ENCODE measurements at places on chromosomes 2 and 18.

GRCh38 chr2:167420211-167420610, 531.9 kb downstream of the XIRP2 start:
- no peak for DNase-seq

DNA sequence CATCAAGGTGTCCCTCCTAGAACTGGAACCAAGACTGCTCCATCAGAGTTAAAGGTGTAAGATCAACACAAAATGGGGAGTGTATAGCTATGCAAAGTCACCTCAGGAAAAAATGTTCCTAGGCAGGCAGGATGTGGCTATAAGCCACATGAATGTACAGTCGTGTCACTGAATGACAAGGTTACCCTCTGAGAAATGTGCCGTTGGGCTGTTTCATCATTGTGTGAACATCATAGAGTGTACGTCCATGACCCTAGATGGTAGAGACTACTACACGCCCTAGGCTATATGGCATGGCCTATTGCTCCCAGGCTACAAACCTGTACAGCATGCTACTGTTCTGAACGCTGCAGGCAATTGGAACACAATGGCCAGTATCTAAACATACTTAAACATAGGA, 24.5 kb downstream of the TYMS start:
- DNase-seq, result no peak

DNA sequence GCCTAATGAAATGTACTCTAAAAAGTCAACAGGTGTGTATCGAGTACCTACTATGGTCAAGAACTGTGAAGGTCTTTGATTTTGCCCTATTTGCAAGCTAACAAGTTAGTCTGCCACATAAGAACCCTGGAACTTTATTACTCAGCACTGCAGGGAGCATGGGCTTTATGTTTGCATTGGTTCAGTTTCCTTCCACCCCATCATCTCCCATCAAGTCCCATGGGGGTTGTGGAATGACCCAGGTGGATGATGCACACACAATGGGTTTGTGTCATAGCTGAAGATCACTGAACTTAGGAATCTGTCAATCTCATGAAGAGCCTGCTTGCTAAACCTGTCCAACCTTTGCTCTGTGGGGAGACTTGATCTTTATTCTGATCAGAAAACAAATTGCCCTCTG, 265.5 kb downstream of the RPRM start:
- DNase-seq, result no peak

DNA sequence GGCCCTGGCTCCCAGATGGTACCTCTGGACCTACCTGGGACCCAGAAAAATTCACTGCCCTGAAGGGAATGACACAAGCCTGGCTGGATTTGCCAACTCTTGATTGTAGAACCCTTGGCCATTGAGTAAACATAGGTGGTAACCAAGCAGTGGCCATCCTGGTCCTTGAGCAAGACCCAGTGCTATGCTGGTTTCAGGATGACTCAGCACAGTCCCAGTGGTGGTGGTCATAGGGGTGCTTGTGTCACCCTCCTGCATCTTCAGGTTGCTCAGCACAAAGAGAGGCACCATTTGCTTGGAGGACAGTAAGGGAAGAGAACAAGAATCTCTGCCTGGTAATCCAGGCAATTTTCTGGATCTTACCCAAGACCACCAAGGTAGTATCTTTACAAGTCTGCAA, 52.9 kb downstream of the UPP2 start:
- DNase-seq, result no peak

DNA sequence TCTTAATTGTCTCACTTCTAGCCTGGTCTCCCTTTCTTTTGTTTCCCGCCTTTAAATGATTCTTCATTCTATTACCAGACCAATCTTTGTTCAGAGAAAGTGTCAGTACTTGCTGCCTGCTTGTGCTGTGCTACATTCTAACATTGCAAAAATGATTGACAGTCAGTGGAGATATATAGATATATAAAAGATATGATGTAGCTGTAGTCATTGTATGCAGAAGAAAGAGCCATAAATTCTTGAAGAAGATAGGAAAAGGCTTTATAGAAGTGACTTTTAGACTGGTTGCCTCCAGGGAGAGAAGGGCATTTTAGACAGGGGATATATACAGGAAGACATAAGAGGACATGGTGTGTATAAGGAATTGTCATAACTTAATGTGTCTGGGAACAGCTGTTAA, 13.6 kb downstream of the AGPS start:
- DNase-seq, result no peak

DNA sequence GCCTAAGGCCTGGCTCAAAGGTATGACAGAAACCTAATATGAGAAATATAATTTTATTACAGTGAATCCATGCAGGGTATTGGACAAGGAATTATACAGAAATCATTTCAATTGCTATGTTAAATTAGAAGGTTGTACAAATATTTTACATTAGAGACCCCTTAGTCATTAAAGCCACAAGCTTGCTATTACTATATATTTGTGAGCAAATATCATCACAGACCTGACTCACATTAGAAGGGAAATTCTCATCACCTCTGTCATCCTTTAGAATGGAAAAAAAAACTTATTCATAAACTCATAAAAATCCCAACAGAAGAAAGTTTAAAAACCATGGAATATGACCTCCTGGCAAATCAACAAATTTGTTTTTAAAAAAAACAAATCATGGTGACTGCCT, 277.9 kb downstream of the DCC start:
- no peak for DNase-seq

GRCh38 chr2:133053541-133053940, 383.5 kb upstream of the LYPD1 start:
- DNase-seq, result no peak

GRCh38 chr2:11506611-11506969, 27.3 kb upstream of the GREB1 start:
- no peak for DNase-seq

GRCh38 chr2:98498703-98499440, 54.2 kb downstream of the INPP4A start:
- DNase-seq, result no peak

DNA sequence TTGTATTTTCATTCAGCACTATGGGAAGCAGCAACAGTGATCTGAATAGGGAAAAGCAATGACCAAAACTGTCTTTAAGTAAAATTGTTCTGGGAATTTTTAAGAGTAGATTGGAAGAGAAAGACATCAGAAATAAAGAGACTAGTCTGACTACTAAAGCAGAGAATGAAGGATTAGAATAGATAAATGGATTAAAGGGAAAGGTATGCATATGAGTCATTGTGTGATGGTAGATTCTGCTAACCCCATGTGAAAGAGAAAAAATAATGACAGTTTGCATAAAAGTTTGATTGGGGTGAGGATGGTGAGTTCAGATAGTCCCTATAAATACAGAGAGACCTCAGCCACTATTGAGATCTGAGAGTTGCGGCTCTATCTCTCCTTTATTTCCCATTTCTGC, 139.6 kb upstream of the DCC start:
- DNase-seq, result no peak

DNA sequence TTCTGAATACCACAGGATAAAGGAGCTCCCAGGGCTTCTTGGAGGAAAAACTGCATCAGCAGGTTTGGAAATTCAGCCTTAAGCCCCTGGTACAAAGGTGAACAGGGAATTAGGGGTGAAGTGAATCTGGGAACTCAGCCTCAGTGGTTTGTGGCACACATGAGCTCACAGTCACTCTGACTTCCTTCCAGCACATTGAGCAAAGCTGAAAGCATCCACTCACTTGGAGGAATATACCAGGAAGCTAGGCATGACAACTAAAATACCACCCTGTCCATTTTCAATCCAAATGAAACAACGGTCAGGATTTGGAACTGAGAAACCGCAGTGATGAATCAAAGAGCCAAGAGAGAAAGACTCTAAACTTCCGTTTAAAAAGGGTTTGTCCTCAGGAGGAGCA, 216.1 kb downstream of the ICOS start:
- DNase-seq, result no peak

GRCh38 chr2:44940049-44940494, 1.4 kb upstream of the SIX3 start:
- no peak for DNase-seq

- no peak for DNase-seq
These were observed 28.6 kb downstream of the ARID5A start for GRCh38 chr2:96565111-96565510.

DNA sequence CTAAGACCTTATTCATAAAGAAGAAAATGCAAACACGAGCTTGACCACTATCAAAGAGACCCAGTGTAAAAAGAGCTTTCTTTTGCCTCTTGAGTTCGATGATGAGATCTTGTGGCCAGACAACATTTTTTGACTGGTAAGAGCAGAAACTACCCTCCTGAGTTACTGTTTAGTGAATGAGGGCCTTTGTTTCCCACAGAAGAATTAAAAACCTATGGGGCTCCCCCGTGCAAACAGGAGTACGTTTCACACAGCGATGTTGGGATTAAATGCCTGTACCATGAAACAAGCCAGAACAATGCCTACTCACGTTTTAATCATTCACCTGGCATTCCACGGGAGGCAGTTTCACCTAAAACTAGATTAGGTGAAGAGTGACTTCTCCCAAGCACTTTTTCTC, 36.0 kb downstream of the MYCN start:
- DNase-seq, result no peak

DNA sequence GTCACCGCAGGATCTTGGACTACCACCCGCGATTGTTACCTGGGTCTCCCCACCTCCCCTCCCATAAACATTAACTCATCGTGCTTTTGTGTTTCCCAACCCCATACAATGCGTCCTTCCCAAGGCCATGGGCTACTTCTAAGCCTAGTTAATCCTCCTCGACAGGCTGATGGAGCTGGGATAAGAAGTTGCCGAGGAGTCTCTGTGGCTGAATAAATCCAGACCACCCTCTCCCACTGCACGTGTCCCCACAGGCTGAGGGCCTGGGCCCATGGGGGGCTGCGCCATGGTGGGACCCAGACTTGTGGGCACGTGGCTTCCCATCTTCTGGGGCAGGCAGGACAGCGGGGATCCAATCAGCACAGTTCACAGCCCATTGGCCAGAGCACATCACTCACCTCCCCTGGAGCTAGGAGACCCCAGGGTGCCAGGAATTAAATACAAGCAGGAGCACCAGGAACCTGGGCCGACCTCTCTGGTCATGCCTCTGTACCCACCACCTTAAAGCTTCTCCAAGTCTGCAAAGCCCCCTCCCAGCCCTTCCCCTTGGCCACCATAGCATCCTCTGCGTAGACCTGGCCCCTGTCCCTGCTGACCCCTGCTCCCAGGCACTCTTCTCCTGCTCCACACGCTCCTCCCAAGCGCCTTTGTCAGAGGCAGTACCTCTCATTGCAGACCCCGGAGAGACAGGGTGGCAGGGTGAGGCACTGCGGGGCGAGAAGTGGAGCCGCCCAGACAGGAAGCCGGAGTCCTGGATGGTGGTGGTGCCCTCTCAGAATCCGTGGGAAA, 51.0 kb upstream of the ID2 start:
- DNase-seq, result no peak

- DNase-seq, result no peak
These were observed 10.9 kb downstream of the SERPINB12 start for GRCh38 chr18:63553081-63553480.

DNA sequence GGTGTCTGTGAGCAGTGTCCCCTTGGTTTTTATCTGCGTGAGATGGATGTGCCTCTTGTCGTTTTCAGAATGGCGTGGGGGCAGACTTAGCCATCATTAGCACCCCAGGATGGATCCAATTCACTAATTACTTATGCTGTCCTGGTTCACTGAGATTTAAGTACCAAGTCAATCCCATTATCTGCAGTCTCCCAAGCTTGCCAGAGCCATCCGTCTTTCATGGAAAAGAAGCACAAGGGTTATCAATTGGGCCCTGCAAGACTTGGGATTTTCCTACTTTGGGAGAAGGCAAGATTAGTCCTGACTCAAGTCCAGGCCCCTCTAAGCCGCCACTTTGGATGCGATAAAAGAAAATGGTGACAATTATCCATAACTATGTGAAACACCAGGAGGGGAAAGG, 404.0 kb downstream of the TMEM182 start:
- no peak for DNase-seq

- DNase-seq, result no peak
These were observed 147.5 kb upstream of the DAPL1 start for GRCh38 chr2:158647436-158648231.

DNA sequence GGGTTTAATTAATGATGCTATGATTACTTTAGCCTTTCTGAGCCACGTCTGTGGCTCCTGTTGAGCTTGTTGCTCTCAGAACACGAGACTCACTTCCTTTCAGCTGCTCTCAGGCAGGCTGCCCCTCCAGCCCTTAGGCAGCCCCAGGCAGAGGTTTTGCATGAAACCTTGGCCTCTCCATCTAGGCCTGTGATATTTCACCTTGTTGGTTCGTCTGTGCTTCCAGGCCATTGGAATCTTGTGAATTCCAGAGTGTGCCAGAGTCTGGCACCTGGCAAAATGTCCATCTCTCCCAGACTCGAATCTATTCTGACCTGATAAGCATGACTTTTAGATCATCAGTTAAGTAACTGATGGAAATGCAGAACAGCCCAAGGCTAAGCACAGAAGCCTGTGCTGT, 254.1 kb downstream of the LOXHD1 start:
- DNase-seq, result no peak

GRCh38 chr2:226059961-226060627, 660.6 kb downstream of the NYAP2 start:
- no peak for DNase-seq

DNA sequence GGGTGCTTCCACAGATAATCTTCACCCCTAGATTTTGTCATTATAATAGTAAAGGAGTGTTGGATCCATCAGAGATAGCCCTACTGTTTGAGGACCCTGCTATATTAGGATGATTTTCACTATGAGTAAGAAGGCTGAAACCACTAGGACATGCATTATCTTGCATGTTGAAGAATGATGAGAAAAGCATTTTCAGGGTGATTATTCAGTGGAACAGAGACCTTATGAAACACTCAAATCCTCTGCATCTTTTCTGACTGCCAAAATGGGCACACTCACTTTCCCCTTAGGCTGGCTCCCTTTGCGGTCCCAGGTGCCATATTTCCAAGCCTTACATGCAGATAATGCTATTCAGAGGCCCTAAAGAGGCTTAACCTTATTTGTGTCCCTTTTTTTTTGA, 296.9 kb downstream of the RND3 start:
- DNase-seq, result no peak

- no peak for DNase-seq
These were observed 81.1 kb upstream of the CD302 start for GRCh38 chr2:159879051-159879604.

GRCh38 chr2:109530712-109531111, 83.1 kb downstream of the SEPTIN10 start:
- no peak for DNase-seq

GRCh38 chr2:110861616-110862260, 129.4 kb downstream of the ACOXL start:
- no peak for DNase-seq

GRCh38 chr2:72278046-72278445, 130.4 kb upstream of the CYP26B1 start:
- DNase-seq, result no peak

DNA sequence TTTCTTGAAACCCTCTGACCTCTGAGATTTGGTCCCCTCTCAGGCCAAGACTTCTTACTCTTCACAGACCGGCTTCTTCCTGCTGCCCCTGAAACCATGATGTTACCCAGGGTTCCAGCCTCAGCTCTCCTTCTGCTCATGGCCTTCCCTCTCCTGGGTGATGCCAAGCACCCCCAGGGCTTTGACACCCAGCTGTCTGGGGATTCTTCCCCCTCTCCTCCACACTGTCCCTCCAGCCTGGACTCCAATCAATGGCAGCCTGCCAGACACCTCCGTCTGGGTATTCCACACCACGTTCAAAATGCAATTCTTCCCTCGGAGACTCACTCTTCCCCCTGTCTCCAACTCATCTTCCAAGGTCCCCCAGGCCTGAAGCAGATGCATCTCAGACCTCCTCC, 25.0 kb downstream of the SPP2 start:
- no peak for DNase-seq

GRCh38 chr2:39733070-39733674, 45.9 kb downstream of the THUMPD2 start:
- no peak for DNase-seq
